Erythroblast (primary cell): ENCODE measurements at places on chromosomes 1 and 21.
A peak's percentile ranks its signal among the peaks of the same experiment; 100 is the strongest.

DNA sequence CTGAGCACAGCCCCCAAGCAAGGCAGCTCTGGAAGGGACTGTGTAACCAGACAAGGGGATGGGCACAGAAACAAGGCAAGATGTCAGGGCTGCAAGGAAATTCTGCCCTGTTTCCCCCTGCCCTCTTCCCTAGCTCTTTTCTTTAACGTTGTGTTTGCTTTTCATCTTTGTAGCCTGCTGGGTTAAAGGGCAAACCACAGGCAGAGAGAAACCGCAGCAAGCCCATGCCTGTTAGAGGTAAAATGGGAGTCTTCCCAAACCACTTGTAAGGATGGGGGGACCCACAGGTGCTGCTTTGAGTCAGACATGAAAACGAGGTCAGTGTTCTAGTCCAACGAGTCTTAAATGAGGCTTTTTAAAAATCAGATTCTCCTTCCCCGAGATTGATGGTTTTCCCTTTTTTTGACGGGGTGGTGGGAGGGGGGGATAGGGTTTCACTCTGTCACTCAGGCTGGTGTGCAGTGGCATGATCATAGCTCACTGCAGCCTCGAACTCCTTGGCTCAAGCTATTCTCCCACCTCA is 13.3 kb downstream of the TGFBR3 start:
- no peak for DNase-seq

GRCh38 chr1:43443197-43443946 is 10.4 kb downstream of the HYI start:
- no peak for DNase-seq

GRCh38 chr1:29985606-29985945 is 737.8 kb downstream of the MATN1 start:
- no peak for DNase-seq

GRCh38 chr1:2856676-2857375 is 55.3 kb upstream of the TTC34 start:
- DNase-seq, result no peak

- no peak for DNase-seq
Observed at GRCh38 chr21:38440746-38441145, 57.5 kb downstream of the ERG start.

- no peak for DNase-seq
Observed at GRCh38 chr1:36894824-36895223, 139.5 kb downstream of the GRIK3 start.

DNA sequence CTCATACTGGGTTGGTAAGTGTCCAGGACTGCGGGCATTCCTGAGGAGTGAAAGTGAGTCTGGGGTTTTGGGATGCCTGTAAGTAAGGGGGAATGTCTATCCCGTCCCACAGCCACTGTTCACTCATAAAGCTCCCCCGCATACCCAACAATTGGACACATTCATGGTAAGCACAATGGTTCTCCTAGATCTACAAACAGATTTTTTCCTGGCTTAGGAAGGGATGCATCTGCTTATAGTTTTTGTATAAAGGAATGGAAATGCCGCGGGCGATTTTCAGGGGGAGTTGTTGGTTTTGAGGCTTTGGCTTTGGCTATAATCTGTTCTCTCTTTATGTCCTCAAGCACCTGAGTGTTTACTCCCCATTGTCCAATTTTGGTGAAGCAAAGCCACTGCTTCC is 7.1 kb downstream of the ERVH48-1 start:
- DNase-seq, result no peak

DNA sequence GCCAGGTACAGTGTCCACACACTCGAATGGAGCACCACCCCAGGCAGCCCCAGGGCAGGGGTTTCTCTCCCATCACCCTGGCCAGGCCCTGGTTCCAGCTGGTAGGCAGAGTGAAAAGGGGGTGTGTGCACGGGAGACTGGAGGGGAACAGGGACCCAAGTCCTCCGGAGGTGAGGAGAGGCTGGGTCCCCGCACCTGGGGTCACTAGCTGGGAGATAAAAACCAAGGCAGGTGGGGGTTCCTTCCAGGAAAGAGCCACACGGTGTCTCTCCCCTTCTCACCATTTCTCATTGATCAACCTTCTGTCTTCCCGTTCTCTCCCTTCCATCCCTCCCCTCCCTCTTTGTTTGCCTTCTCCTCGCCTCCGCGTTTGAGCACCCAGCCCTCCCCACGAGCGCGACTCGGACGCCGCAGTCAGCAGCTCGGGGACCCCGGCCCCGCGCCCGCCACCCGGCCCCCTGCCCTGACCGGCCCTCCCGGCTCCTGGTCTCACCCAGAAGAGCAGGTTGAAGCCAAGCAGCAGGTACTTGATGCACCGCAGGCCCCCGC is 358 bp downstream of the TSPAN2 start:
- no peak for DNase-seq

- DNase-seq, result no peak
Observed at GRCh38 chr1:218211241-218211640, 73.9 kb upstream of the RRP15 start.

- peak; percentile 11 for DNase-seq
Observed at GRCh38 chr1:52423771-52424170, 19.4 kb downstream of the PRPF38A start.

DNA sequence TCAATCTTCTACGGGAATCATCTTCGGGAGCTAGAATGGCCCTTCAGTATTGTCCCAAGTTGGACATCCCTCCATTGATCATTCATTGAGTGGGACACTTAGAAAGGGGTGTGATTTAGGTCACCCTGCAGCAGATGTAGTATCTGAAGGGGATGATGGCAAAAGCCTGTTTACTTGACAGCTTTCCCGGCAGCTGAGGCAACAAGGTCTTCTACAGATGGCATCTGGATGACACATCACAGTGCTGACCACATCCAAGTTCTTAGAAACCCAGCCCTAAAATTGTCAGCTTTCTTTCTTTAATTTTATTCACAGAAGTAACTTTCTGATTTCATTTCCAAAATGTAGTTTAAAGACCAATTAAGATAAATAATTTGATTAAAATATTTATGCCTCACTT is 150.3 kb downstream of the AMY1C start:
- no peak for DNase-seq

DNA sequence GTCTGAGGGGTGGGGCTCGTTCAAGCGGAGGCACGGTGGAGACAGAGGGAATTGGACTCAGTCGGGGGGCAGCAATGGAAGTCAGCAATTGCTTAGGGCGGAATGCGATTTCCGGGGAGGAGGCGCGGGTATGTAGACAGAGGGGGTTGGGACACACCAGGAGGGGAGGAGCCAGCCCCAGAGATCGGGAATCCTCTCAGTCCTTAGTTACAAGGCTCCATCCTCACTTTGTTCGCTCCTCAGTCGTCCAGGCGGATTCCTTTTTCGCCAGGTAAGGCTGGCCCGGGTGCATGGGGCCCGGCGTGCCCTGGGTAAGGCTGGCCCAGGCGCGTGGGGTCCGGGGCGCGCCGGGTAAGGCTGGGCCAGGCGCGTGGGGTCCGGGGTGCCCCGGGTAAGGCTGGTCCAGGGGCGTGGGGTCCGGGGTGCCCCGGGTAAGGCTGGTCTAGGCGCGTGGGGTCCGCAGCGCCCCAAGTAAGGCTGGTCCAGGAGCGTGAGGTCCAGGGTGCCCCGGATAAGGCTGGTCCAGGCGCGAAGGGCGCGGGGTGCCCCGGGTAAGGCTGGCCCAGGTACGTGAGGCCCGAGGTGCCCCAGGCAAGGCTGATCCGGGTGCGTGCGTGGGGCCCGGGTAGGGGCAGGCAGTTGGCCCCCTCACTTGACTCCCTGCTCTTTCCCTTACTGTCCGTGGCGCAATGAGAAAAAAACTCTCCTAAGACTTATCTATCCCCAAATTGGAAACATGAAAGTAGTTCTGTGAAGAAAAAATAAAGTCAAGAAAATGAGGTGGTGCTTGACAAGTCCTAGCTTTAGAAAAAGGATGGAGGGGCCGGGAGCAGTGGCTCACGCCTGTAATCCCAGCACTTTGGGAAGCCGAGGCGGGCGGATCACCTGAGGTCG is at the start of gene L1TD1:
L1TD1 (plus strand) TSS at position 199 of the 894 bp plus-strand sequence. CDS start 11,780 bp downstream, outside the sequence.
- DNase-seq, result no peak

GRCh38 chr1:24874056-24874455 is 56.0 kb downstream of the RUNX3 start:
- DNase-seq, result no peak

DNA sequence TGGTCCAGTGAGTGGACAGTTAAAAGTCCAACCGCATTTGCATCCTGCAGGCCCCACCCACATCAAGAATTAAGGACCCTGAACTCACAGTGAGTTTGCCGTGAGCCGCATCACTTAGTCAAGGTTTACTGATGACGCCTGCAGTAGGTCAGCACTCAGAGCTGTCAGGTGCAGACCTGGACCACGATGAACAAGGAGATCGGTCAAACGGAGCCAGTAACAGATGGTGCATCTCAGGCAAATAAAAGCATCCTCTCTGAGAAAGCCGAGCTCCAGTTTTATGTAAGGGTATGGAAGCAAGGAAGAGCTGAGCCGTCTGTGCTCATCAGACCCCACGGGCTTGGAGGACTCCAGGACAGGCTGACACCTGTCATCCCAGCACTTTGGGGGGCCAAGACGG is 4.5 kb downstream of the PRDM15 start:
- DNase-seq, result no peak

DNA sequence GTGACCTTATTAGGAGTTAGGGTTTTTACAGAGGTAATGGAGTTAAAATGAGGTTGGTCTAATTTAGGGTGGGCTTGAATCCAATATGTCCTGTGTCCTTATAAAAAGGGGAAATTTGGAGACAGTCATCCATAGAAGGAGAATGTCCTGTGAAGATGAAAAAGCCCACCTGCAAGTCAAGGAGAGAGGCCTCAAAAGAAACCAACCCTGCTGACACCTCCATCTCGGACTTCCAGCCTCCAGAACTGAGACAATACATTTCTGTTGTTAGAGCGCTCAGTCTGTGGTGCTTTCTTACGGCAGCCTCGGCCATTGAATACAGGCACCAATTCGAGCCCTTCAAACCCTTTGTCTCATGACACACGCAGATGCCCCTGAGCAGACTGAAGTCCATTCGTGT is 43.8 kb downstream of the ACTA1 start:
- no peak for DNase-seq

GRCh38 chr1:28127617-28128257 is 39.3 kb upstream of the EYA3 start:
- no peak for DNase-seq

GRCh38 chr1:33065301-33065700 is 15.7 kb upstream of the AZIN2 start:
- no peak for DNase-seq

DNA sequence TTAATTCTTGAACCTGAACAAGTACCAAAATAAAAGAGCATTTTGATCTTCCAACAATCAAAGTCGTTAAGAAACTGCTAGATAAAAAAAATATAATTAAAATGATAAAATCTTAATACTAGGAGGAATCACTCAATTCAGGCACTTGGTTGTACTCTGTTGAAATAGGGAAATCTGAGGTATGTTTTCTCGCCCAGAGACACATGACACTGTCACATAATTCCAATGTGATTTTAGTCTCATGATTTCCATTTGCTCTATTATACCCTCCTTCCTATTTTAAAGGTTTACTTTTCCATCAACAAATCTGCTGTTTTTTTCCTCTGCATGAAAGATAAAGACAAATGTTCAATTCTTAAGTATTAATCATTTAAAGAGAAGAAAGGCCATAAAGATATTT is 97.6 kb downstream of the ZZZ3 start:
- no peak for DNase-seq

GRCh38 chr1:212928323-212929291 is 21.7 kb upstream of the VASH2 start:
- DNase-seq, result no peak

GRCh38 chr1:158793604-158794003 is 12.6 kb upstream of the OR6N2 start:
- peak; percentile 48 for DNase-seq

GRCh38 chr1:218112862-218113261 is 172.2 kb upstream of the RRP15 start:
- no peak for DNase-seq

- DNase-seq, result no peak
Observed at GRCh38 chr1:58430421-58431275, 115.9 kb downstream of the OMA1 start.

- no peak for DNase-seq
Observed at GRCh38 chr1:62245201-62245600, 50.6 kb downstream of the L1TD1 start.

GRCh38 chr1:173210283-173210682 is 3.2 kb upstream of the TNFSF4 start:
- DNase-seq, result no peak

GRCh38 chr1:228148196-228148861 is 1.4 kb upstream of the GJC2 start:
- DNase-seq, result no peak

DNA sequence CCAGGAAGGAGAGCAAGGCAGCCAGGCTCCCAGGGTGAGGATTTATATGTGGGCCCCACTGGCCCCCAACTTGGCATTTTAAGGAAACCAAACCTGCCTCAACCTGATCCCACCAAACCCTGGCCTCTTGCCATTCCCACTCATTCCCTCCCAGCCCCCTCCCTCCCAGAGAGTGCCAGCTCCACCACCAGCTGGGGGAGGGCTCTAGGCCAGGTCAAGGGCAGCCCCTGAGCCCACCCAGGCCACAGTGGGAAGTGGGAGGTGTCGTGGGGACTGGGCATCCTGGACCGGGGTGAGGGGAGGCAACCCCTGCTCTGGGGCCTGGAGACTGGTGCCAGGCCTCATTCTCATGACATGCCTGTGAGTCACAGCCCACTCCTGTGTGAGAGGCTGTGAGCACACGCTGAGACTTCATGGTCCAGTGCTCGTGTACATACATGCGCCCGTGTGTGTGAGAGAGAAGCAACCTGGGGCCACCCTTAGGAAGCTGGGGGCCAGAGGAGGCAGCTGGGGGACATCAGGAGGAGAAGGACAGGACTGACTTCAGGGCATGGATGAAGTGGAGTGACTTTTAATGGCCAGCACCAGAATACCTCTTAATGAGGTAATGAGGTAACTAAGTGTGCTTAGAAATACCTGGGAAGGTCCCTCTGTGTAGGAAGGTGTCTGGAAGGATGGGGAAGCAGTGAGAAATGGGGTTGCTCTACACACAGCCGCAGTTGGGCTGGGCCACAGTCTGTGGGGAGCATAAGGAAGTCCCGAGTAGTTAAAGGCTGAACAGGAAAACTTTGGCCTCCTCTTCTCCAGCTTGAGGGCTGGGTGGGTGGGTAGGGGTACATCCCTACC is at the start of gene S100A2:
S100A2 (minus strand) TSS at position 316 of the 846 bp plus-strand sequence. CDS start 1,967 bp downstream, outside the sequence.
- DNase-seq, result peak; percentile 53

DNA sequence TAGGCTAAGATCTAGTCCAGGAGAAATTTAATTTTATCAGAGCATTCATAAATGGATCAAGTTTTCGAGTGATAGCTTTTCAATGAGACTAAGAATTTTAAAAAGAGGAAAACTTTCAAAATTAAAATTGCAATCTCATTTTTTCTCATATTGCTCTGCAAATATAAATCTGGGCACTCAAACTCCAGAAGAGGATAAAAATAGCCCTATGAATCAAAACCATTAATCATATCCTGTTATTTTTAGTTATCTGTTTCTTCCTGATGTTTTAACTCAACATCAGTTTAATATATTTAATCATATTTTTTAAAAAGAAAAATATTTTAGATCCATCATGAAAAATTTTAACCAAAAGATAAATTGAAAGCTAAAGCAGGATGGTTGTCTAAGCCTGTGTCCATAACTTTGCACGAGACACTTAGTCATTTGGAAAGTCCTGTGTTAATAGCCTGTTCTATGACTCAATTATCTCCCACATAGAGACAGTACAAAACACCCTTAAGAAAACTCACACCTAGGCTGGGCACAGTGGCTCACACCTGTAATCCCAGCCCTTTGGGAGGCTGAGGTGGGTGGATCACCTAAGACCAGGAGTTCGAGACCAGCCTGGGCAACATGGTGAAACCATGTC is 17.1 kb upstream of the PRRC2C start:
- no peak for DNase-seq
